ENCODE measurements at places on chromosomes 16 and 17.

GRCh38 chr17:56943505-56944125 is 17.2 kb downstream of the COIL start:
- DNase-seq, result no peak

GRCh38 chr16:85464383-85465305 is 148.5 kb upstream of the GSE1 start:
- DNase-seq, result no peak

GRCh38 chr17:29891131-29891530 is 38.9 kb downstream of the SSH2 start:
- DNase-seq, result no peak

DNA sequence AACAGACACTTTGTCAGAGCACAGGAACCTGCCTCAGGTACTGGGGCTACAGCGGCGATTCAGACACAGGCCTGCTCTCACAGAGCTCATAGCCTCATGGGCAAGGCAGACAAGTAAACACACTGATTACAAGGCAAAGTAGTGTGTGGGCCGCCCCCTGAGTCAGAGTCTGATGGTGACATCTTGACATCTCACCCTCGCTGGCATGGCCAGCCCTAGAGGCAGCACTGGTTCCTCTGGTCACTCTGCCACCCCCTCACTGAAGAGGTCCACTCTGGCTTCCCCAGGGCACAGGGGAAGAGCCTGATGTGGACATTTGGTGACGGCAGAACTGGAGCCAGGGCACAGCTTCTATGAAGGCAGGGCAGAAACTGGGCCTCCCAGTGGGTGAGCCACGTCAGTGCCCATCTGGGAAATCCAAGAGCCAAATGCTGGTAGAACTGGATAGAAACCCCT is 32.9 kb upstream of the TOB1 start:
- DNase-seq, result no peak

GRCh38 chr17:39332092-39332491 is 69.3 kb downstream of the FBXL20 start:
- no peak for DNase-seq

DNA sequence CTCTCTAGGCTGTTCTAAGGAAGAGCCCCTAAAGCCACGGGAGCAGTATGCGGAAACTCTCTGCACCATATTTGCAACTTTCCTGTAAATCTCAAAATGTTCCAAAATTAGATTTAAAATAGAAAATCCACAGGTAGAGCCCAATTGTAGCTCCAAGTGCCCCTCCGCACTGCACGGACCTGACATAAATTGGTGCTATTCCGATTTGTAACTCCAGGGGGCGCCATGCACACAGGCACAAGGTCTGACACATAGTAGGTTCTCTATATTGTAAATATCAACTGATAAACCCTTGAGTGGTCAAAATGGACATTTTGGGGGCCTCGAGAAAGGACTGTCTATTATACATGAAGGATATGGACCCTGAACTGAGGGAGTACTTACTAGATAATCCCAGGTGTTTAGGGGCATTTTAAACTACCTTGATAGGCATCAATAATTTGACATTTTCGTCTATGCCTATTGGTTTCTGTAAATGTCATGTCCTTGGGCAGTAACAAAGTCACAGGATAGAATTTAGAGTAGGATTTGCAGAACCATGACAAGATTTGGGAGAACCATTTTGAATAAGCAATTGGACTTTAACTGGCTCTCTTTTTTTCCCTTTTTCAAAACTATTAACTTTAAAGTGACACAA is 36.6 kb upstream of the TMEM132E start:
- DNase-seq, result no peak

DNA sequence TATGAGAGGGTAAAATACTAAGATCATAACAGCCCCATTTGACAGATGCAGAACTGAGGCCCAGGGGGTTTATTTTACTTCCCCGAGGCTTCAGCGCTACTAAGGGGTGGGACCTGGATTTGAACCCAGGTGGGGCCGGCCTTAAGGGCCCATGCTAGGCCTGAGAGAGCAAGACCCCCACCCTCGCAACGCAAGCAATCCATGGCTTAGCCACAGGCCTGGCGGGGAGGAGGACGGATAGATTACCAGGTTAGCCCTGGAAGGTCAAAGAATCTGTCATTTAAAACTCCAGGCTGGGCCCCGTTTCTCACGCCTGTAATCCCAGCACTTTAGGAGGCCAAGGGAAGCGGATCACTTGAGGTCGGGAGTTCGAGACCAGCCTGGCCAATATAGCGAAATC is 1.9 kb upstream of the CDH3 start:
- DNase-seq, result no peak

DNA sequence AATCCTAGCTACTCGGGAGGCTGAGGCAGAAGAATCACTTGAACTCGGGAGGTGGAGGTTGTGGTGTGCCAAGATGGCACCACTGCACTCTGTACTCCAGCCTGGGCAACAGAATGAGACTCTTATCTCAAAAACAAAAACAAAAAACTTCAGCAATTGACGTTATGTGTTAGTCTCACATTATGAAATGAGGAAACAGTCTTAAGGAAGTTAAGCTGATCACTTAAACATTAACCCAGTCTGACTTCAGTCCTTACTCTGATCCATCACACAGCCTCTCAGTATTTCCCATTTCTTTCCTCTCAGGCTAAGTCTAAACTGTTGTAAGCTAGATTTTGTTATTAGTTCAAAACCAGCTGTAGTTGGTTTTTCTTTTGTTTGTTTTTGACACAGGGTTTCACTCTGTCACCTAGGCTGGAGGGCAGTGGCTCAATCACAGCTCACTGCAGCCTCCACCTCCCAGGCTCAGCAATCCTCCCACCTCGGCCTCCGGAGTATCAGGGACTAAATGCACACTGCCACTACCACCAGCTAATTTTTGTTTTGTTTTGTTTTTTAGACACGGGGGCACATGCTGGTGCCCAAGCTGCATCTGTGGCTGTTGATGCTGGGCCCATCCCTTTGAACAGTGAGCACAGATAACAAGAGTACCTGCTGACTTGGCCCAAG is 6.3 kb downstream of the JPT1 start:
- no peak for DNase-seq

DNA sequence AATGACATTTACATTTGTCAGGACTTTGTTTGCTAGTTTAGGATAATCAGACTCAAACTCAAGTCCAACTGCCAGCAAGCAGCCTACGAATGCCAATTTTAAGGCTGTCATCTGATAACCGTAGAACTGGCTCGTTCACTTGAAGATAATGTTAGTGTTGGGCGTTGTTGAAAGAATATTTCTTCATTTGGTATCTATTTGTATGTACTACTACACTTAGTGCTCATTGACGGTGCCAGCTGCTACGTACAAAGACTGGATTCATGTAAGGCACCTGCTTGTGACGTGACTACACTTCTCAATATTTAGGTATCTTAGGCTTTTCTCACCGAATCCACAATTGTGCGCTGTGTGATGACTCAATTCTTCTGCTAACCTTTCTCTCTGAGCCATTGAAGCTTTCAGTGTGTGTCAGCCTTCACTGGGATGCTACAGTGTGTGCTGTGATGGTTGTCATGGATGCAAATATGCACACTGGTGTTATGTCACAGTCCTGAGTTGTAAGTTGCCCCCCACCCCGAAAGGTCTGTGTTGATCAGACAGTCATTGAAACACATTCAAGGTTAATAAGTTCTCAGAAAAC is 5.7 kb downstream of the ATP2C2 start:
- DNase-seq, result no peak

DNA sequence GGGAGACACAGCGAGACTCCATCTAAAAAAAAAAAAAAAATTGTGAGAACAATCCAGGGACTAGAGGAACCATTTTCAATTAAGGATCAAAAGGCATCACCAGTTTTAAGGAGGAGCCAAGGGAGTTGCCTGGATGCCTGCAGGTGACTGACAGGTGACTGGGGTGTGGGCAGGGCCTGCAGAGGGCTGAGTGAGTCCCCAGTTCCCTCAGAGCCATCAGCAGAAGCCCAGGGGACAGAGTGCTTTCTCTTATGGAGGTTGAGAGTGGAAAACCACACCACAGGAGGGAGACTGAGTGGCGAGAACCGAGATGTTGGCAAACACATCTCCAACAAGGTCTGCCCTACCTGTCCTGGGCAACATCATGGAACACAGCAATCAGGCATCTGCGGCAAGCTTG is 27.1 kb upstream of the CREBBP start:
- no peak for DNase-seq

GRCh38 chr16:85296859-85297660 is 184.8 kb upstream of the CIBAR2 start:
- DNase-seq, result no peak

- no peak for DNase-seq
Measured at GRCh38 chr17:34781571-34782108, 179.6 kb downstream of the CCT6B start.

- DNase-seq, result no peak
Measured at GRCh38 chr16:71648162-71648561, 22.2 kb downstream of the MARVELD3 start.

DNA sequence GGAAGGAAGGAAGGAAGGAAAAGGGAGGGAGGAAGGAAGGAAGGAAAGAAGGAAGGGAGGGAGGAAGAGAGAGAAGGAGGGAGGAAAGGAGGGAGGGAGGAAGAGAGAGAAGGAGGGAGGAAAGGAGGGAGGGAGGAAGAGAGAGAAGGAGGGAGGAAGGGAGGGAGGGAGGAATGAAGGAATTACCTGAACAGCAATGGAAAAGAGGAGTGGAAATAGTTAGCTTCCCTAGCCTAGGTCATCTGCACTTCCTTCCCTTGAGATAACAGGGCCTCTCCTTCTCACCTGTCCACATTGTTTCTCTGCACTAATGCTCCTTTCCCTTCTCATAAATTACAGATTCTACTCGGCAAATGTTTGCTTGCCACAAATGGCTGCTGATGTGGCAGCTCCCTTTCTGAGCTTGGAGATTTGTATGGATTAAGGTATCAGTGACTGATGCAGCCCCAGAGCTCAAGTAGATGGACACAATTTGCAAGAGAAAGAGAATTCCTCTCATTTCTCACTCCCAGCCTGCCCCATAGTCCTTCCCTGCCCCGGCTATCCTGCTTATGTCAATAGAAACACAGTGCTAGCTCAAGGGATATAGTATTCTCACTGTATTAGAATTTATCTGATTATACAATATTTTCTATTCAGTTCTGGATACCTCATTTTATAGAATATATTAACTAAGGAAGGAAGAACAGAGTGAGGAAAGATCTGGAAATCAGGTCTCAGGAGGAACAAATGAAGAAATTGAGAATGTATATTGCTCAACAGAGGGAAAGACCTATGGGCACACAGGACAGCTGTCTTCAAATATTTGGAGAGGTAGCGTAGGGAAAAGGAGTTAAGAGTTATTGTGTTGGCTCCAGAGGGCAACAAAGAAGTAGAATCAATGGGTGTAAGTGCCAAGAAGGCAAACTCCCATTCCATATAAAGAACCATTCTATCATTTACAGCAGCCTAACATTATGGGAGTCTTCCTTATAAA is 14.6 kb downstream of the HOXB1 start:
- no peak for DNase-seq

GRCh38 chr16:63978240-63978639 is 1143.6 kb downstream of the CDH11 start:
- DNase-seq, result no peak

DNA sequence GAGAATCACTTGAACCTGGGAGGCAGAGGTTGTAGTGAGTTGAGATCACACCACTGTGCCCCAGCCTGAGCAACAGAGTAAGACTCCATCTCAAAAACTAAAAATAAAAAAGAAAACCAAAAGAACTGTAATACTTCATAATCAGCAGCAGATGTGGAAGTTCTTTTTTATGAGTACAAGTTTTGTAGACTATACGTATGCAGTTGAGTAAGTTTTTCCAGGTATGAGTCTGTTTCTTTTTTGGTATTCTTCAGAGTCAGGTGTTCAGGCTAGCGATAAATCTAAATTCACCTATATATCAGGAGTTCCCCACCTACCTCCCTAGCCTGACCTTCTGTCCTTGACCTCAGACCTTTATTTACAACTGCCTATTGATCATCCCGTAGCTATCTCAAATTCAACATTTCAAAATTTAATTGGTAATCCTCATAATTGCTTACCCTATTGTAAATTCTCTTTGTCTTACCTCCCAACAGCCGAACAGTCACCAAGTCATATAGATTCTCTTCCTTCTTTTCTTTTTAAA is 10.7 kb downstream of the DCTN5 start:
- DNase-seq, result no peak

DNA sequence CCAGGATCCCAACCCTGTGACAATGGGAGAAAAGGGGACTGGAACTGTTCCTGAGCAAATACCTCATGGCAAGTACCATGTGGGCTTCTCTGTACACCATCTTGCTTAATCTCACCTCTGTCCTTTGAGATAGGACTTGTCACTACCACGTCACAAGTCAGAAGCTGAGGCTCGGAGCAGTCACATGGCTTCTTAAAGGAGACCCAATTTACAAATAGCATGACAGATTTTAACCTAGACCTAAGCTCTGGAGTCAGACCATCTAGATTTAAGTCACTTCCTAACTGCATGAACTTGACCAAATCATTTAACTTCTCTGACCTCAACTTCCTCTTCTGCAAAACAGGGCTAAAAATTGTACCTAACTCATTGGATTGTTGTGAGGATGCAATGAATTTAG is 36.0 kb upstream of the CCL1 start:
- DNase-seq, result no peak

- peak; percentile 18 for DNase-seq
Measured at GRCh38 chr17:57370037-57370581, 113.8 kb downstream of the MSI2 start.

DNA sequence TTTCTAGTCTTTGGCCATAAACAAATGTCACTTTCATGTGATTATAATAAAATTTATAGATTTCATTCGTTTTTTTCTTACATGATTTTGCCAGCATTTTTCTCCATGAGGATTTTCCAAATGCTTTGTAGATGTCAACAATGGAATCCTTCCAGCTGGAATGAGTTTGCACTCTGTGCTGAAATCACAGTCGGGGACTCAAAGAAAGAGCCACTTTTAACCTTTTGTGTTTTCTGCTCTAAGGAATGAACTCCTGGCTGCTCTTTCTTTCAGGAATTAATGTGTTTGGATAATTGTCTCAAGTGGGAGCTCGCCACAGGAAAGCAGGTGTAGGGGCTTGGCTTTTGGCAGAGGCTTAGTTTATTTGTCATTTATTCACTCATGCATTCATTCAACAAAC is 372.3 kb upstream of the SALL1 start:
- DNase-seq, result no peak

DNA sequence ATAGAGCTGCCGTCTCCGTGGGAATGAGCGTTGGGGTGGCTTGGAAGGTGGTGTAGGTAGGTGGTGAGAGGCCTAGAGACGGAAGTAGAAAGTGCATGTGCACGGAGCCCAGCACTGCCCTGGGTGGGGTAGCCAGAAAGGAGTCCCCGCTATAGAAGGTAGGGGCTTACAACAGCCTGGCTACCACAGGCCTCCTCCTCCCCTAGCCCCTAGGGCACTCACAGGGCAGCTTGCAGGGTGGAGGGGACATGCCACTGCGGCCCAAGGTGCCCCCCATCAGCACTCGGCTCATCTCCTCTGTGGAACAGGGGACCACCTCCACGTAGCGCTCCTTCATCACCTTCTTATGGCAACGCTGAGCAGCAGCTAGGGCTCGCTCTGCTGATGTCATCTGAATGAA is 5.0 kb downstream of the ESRP2 start:
- DNase-seq, result no peak

DNA sequence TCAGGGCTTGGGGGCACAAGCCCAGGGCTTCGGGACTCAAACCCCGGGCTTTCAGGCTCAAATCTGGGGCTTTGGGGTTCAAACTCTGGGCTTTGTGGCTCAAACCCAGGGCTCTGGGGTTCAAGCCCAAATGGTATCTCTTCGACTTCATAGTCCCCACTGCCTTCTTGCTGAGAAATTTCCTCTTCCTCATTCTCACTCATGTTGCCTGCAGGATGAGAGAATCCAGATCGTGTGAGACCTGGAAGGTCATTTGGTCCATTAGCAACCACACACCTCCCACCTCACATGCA is 576 bp downstream of the ZNF768 start:
- DNase-seq, result no peak

Measured in fibroblast of skin of left biceps (primary cell).